SK-N-MC (cell line): ENCODE measurements at places on chromosomes 7 and 10.

GRCh38 chr10:131947631-131948347 lies 33.9 kb downstream of the BNIP3 start:
- DNase-seq, result no peak

GRCh38 chr7:16926283-16926682 lies 44.5 kb upstream of the AGR3 start:
- no peak for DNase-seq

GRCh38 chr10:35178331-35178730 lies 51.7 kb downstream of the CREM start:
- DNase-seq, result no peak

DNA sequence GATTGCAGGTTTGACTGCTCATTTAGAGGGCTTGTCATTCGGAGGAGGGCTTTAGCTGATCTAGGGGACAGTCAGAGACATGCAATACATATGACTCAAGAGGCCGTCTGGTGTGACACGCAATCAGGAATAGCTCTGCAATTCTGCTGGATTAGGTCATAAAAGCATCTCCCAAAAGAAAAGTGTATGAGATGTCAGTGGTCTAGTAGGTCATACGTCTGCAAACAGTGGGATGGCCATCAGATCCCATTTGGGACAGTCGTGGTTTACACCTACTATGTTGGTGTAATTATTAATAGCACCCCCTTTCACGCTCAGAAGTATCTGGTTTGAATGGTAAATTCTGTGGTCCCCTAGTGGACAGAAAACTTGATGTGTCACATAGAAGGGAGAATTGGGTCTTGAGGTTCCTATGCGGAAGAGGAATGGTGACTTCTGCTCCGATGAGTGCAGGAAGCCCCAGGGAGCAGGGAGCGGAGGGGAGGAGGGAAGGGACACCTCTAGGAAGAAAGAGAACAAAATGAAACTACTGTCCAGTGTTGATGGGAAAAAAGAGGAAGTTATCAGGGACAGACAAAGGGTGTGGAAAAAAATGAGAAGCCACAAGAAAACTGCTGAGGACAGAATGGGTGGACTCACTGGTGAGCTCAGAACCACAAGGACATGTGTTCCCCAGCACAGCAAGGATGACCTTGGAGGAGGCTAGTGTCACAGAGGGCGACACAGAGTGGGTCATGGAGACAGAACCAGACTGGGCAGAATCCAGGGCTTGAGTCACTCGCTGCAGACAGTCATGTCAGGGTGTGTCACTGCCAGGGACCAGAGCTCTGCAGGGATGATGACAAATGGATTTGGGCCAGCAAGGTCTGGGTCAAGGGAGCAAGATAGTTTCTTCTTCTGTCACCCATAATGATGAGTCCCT lies 59.9 kb downstream of the MAP3K8 start:
- DNase-seq, result no peak

DNA sequence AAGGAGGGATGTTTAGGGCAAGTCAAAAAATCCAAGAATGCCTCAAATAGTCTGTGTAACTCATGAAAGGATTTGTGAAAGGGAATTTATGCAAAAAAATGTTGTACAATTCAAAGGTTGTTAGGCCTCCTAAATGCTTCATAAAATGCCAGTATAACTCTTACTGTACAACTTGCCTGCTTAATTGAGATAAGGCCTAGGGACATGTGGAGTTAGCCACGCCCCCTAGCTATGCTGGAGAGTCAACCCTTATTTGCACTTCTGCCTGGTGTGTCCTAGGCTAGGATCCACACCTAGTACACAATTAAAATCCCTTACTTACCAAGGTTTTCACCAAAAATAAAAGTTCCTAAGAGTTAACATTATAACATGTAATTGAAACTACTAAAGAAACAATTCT lies 77.2 kb downstream of the ZNF680 start:
- no peak for DNase-seq

GRCh38 chr10:59027975-59028655 lies 148.3 kb upstream of the PHYHIPL start:
- peak; percentile 40 for DNase-seq

- DNase-seq, result no peak
Measured at GRCh38 chr10:52526251-52526823, 212.3 kb downstream of the DKK1 start.

DNA sequence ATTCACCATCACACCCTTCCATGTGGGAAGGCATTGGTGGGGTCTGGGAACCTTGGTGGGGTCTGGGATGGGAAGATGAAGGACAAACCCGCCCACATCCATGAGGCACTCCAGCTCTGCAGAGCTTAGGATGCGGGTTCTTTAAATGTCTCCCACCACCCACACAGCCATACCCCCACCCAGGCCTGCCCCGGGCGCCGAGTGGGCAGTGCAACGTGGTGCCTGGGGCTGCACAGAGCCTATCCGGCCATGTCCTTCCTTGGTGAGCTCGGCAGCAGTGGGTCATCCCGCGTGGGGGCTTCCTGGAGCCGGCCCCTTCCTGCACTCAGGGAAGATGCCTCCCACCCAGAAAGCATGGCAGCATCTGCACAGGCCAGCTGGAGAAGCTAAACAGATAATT lies 163.5 kb upstream of the TCERG1L start:
- DNase-seq, result no peak

GRCh38 chr10:6401558-6402348 lies 178.3 kb downstream of the PRKCQ start:
- no peak for DNase-seq

DNA sequence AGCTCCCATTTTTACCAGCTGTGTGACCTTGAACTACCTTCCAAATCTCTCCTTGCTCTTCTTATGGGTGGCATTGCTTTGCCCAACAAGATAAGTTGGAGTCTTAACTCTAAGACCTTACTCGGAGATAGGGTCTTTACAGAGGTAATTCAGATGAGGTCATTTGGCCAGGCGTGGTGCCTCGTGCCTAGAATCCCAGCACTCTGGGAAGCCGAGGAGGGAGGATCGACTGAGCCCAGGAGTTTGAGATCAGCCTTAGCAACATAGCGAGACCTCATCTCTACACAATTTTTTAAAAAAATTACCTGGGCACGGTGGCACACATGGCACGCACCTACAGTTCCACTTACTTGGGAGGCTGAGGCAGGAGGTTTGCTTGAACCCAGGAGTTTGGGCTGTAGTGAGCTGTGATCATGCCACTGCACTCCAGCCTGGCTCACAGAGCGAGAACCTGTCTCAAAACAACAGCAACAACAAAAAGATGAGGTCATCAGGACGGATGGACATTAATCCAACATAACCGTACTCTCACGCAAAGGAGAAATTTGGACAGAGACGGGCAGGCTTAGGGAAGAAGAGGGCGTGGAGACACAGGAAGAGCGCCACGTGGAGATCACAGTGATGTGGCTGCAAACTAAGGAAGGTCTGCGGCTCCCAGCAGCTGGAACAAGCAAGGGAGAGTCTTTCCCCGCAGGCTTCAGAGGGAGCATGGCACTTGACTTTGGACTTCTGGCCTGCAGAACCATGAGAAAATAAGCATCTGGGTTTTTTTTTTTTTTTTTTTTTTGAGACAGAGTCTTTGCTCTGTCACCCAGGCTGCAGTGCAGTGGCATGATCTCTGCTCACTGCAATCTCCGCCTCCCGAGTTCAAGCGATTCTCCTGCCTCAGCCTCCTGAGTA lies 122.3 kb upstream of the CARD11 start:
- no peak for DNase-seq

DNA sequence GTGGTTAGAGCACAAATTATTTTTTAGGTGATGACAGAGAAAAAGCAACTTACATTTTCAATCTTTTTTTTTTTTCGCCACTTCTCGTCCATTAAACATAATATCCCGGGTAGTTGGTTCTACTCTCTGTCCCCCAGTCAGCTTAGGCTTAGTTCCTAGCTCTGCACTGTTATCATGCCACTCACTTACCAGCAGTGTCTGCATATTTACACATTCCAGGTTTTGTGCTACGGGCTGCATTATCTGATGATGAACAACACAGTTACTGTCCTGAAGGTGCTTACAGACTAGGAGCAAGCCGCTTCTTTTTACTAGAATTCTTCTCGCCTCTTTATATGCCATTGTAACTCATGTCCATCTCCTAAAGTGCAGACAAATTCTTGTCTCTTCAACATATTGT lies 121.8 kb upstream of the NPVF start:
- no peak for DNase-seq

DNA sequence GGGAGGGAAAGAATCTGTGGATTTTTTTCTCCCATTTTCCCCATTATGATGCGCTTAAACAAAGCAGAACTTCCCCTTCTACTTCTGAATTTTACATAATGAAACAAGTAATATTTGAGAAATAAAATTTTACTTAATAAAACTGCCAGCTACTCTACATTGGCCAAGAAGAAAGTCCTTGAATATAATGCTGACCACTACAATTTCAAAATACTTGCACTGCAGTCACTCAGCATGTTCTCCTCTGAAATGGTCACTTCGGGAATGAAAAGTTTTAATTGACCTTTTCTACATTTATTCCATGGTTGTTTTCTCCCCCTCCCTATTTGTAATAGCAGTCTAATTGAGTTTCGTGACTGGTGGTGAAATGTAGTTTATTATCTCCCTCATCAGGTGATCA lies 23.9 kb downstream of the GLI3 start:
- DNase-seq, result no peak

GRCh38 chr10:119323085-119324016 lies 116.0 kb downstream of the GRK5 start:
- no peak for DNase-seq

GRCh38 chr7:30301751-30302150 lies 17.4 kb downstream of the ZNRF2 start:
- no peak for DNase-seq

DNA sequence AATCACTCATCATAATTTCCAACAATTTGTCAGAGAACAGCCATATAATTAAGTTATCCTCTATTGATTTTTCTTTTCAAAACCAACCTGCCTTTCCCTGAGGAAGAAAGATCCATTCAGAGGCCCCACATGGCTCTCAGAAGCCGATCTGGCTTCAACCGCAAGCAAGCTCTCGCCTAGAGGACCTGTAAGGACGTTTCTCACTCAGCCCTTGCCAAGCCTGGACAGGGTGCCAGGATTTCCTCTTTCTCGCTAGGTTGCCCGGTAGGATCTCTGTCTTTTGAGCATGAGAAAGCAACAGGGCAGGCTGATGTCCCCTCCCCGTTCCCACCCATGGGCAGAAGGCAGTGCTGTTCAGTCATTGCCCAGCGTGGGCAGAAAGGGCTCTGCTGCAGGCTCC lies 13.0 kb downstream of the AIFM2 start:
- DNase-seq, result no peak
